Nucleus accumbens (tissue), 56 donors: ENCODE measurements at places on chromosomes 5 and 9.

- no peak for DNase-seq
These were observed 30.2 kb downstream of the PAEP start for GRCh38 chr9:135591506-135592330.

DNA sequence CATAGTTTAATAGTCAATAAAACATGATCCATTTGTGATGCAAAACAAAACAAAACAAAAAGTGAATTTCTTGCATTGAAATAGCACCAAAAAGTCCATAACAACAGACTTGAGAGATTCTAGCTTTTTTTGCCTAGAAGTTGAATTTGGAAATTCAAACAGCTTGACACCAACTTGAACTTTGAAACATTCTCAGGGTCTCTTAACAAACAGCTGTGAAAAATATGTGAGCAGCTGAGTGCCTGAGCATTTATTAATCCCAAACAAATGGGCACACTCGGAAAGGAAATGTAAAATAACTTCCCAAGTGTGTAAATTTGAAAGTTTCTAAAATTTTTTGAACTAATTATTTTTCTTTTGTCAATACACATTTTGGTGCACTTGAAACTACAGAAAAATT lies 56.0 kb upstream of the HMHB1 start:
- DNase-seq = no peak

GRCh38 chr9:121814594-121814993 lies 163.2 kb downstream of the DAB2IP start:
- DNase-seq = no peak

DNA sequence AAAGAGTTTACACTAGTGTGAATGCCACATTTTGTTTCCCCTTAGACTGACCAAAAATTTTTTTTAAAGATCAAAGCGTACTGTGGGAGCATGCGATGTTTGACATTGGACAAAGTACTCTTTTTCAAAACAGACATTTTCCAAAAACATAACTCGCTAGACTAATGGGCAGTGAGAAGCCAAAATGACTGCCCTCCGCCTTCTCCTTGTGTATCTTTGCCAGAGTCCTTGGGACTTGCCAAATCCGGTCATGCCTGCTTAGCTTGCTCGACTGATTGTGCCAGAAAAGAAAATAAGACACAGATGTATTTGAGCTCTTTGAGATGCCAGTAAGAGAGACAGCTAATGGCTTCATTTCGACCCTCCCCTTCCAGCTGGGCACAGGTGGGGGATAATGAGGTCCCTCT lies 157.5 kb downstream of the MAPKAP1 start:
- no peak for DNase-seq

- DNase-seq = peak; percentile 26
These were observed 10.2 kb downstream of the HAND1 start for GRCh38 chr5:154467655-154468354.

GRCh38 chr5:64199425-64199824 lies 33.8 kb downstream of the RNF180 start:
- no peak for DNase-seq

DNA sequence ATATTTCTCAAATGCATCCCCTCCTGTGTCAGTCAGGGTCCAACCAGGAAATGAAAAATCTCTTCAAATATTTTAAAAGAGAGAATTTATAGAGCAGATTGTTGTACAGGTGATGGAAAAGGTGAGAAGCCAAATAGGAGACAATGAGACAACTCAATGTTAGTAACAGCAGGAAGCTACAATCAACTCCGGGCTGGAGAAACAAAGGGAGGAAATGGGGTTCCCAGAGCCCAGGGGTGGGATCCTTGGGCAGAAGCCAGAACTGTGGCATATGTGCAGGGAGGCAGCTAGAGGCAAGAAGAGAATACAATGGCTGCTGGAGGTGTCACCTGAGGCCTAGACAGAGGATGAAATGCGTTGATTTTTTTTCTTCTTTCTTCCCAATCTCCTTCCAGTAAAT lies 361.8 kb upstream of the ACTBL2 start:
- no peak for DNase-seq

GRCh38 chr5:169655353-169655752 lies 18.3 kb downstream of the DOCK2 start:
- no peak for DNase-seq

DNA sequence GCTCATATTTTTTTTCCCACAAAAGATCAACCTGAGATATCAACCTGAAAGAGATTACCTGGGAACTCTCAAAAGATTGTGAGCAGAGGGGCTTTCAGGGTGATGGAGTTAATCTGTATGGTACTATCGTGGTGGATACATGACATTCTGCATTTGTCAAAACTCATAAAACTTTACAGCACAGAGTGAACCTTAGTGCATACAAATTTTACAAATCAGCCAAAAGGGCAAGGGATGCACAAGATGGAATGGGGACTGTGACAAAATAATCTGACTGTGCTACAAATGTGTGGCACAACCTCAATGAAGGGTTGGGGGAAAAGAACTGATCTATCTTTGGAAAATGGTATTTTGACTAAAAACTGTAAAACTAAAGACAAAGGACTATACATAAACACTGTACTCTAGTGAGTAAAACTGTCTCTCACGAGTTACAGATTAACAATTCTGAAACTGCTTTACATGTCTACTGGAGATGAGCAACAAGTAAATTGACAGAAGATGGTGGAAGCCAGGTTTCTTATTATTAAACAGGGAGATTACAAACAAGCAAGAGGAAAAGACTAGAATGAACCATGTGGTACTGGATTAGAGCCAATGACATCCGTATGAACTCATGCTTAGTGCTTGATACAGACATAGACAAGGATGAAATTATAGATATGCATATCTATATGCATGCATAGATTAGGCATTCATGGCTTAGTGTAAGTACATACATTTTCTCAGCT lies 24.8 kb upstream of the RLN1 start:
- DNase-seq = no peak

DNA sequence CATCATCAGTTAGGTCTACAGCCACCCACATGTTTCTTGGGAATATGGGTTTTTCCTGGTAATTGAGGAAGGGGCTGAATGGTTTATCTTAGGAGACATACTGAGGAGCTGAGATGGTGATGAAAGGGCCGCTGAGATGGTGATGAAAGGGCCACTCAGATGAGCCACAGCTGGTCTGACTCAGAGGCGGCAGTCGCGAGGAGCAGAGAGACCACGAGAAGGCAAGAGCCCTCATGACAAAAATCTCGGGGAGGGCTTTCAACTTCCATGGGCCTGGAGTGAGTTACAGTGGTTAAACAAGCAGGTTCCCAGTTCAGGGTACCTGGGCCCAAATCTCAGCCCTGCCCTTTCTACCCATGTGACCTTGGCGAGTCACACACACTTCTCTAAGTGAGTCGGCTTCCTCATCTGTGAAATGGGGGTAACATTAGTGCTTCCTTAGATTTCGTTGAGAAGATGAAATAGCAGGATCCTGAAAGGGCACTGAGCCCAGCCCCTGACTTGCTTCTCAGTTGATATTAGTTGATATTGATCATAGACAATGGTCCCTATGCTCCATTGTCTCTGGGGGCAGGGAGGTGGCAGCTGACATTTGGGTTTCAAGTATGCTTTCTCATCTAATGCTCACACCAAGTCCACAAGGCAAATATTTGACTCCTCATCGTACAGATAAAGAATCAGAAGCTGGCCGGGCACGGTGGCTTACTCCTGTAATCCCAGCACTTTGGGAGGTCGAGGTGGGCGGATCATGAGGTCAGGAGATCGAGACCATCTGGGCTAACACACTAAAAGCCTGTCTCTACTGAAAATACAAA lies 169.5 kb downstream of the RGS3 start:
- DNase-seq = no peak

- DNase-seq = no peak
These were observed 83.0 kb downstream of the GRIA1 start for GRCh38 chr5:153573326-153574033.

DNA sequence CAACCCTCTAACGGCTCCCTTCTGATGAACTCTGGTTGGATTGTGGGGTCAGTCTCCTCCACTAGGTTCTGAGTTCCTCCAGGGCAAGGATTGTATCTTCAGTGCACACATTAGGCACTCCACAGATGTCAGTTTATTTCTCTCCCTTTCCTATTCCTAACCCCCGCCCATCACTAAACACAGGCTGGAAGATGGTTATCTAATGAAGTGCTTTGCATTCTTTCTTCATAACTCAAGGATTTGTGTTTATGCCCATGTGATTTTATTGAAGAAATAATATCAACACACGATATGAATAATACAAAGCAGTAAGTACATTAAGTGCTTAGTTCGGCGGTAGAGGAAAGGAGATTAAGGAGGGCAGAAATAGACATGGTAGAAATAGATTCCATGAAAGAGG lies 4.4 kb upstream of the CREBRF start:
- no peak for DNase-seq

- no peak for DNase-seq
These were observed 2.0 kb downstream of the CTNND2 start for GRCh38 chr5:11902201-11902619.

GRCh38 chr5:71828291-71829040 lies 109.4 kb downstream of the CARTPT start:
- DNase-seq = no peak

GRCh38 chr5:166245556-166245955 lies 2045.9 kb upstream of the WWC1 start:
- DNase-seq = no peak

- DNase-seq = no peak
These were observed 56.2 kb downstream of the GLRA1 start for GRCh38 chr5:151868451-151868850.

- no peak for DNase-seq
These were observed 17.5 kb downstream of the PRKACG start for GRCh38 chr9:68996462-68996861.

DNA sequence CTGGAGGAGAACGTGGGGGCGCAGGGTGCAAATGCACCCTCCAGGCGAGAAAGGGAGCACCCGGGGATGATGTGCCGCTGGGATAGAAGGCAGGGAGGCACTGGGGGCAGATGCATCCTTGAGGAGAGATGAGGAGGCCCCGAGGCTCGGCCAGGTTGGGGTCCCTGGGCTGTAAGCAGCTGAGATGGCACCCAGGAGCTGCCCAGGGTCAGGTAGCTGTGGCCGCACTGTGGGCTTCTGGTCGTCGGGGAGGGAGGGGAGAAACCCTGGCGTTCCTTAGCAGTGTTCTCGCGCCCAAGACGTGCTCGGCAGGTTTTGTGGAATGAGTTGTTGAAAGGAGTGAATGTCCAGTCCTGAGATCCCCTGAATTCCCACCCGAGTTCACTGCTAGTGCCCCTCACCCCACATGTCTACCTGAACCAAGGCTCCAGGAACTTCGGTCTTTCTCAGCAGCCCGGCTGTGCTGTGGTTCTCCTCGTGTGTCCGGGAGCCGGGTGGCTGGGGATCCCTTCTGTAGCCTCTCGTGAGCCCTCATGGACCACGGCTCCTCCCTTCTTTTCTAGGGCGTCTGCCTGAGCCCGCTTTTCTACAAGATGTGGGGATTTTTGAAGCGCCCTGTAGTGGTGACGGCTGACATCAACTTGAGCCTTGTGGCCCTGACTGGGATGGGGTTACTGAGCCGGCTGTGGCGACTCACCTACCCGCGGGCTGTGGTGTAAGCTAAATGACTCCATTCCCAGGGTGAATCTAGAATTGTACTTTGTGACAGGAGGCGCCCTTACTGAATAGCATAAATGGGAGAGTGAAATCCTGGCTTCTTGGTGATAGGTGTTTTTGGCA lies 1.1 kb downstream of the POMT1 start:
- no peak for DNase-seq
